ENCODE measurements at places on chromosomes 6 and 20.

DNA sequence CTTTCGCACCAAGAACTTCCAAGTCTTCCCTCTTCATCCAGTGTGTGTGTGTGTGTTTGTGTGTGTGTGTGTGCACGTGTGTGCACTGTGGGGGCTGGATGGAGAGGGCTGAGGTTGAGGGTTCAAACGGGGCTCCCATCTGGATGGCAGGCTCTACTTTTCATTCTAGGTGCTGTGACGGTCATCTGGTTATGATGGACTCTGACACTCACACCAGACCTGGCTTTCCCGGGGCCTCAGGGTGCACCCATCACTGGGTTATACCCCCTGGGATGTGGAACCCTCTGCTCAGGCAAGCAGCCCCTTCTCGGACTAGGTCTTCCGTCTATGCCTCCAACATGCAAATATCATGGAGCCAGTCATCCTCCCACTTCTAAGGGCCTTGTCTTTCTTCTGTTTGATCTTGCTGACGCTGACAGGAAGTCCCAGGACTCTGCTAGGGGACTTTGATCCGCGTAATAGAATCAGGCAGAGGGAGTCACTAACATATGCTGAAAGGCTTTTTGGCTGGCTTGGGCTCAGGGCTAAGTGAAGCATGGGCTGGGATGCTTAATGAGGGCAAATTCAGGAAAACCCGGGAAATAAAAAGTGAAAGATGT is 313.6 kb downstream of the CDC5L start:
- DNase-seq: no peak

GRCh38 chr20:51359947-51360346 is 182.6 kb downstream of the NFATC2 start:
- DNase-seq: no peak

GRCh38 chr6:93238632-93239031 is 180.7 kb downstream of the EPHA7 start:
- DNase-seq: no peak

DNA sequence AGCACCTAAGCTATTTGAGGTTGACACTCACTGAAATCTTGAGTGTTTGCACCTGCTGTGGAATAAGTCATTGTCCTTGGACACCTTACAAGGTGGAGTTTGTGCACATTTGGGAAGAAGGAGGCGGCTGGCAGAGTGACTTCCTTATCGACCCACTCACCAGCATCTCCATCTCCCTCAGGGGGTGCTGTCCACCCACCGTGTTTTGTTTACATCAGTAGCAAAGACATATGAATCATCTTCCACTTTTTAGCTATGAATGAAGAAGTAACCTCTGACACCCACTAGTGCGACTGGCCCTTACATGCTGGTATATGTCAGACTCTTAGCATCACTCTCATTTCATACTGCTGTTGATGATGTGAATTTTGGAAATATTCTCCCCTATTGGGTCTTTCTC is 119.5 kb upstream of the SGK1 start:
- peak; percentile 31 for DNase-seq

GRCh38 chr6:136992113-136992512 is 52.7 kb downstream of the IL20RA start:
- no peak for DNase-seq

DNA sequence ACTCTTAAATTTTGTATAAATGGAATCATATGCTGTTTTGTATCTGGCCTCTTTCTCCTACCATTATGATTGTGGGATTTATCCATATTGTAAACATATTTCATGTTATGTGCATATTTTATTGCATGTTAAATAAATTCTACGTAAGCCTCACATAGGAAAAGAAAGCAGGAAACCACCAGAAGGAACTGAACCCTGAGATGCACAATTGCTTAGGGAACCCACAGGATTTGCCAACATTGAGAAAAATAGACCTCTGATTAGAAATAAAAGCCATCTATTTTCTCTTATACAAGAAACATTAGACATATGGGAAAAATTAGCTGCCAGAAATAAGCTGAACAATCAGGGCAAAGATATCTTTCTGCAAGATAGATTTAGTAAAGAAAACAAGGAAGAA is 111.2 kb upstream of the CARMIL1 start:
- DNase-seq: no peak

DNA sequence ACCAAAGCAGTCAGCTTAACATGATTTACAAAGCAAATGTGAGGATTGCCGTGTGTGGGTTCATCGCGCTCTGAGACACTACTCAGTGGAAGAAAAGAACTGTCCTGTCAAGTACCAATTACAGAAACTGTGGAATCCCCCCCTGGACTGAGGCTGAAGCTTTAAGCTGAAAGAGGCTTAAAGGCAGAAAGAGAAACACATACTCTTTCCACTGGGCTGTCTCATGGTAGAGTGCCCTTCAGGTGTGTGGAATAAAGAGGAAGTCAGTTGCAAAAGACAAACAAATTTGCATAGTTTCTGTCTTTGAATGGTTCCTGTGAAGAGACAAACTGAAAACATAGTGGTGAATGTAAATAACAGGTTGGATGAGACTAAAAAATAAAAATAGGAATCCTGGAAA is 560.4 kb upstream of the SYNCRIP start:
- DNase-seq: no peak

DNA sequence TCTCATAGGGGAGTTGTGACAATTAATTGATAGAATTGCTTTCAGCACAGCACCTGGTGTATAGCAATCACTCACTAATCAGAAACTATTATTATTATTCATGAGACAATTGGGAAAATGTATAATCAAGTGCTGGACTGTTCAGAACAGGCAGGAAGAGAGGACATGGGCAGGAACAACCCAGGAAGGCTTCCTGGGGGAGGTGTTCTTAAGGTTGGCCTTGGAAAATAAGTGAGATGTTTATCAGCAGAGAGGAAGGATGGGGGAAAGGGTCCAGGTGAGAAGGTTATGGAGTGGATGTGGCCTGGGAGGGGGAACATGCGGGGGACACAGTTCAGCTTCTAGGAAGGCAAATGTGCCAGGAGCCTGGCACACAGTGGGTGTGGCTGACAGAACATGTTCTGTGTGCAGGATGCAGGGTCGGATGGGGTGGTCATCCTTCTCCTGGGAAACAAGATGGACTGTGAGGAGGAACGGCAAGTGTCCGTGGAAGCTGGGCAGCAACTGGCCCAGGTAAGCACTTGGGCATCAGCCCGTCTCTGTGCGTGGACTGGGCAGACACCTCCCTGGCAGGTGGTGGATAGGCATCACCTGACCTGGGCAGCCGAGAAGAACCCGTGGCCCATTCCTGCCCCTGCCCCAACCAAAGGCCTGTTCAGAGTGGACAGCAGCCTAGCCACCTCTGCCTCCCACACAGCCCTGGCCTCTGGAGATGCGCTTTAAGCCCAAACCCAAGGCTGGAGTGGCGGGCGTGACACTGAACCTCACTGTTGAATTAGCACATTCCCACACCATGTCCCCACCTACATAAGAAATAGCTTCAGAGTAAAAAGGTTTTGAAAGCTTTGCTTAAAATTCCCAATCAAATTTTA is 30.9 kb downstream of the RAB44 start:
- DNase-seq: no peak

- no peak for DNase-seq
These were observed 491.3 kb downstream of the MAFB start for GRCh38 chr20:40197691-40198090.

DNA sequence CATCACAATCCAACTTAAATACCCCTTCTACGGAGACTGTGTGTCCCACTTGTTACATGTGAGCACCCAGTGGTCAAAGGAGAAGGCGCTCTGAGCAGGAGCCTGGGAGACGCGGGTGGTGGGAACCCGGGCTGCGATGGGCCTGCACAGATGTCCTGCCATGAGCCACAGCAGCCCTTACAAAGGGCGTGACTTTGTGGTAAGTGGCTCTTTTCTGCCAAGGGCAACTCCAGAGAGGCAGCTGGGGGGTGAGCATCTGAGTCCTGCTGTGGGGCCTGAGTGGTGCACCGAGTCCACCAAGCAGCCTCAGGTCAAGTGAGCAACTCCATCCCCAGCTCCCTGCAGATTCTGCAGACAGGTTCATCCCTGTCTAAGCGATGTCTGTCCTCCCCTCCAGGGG is 33.6 kb upstream of the CST7 start:
- no peak for DNase-seq

DNA sequence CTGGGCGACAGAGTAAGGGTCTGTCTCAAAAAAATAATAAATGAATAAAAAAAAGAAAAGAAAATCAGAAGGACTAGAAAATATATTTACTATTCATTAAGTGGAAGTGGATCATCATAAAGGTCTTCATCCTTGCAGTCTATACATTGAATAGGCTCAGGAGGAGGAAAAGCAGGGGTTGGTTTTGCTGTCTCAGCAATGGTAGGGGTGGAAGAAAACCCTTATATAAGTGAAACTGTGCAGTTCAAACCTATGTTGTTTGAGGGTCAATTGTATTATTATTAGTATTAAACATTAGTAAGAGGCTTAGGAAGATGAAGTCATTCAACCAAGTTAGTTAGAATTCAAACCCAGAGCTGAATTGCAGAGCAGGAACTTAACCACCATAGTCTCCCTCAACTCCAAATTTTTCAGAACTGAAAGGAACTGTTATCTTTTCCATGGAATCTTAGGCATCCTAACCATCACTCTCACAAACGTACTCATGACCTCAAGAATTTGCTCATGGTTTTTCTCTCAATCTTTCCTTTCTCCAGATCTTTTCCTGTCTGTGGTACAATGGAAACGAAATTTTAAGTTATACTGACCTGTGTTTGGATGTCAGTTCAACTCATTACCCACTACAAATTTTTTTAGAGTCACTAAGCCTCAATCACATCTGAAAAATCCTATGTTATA is 7.7 kb upstream of the SMIM13 start:
- no peak for DNase-seq

DNA sequence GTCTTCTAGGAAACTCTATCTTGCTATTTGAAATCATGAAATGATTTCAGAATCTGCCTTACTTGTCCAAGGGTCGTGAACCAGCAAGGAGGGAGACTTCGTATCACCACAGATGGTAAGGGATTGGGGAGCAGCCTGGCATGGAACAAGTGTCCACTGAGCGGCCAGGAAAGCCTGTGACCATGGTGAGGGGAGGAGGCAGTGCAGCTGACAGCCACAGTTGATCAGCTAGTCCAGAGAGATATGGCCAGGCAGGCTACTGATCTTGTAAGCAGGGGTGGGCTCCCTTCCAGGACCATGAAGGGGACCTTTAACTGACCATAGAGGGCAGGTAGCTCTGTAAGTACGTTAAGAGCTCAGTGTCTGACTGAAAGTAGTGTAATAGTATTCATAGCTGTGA is 96.8 kb upstream of the TENT5A start:
- DNase-seq: no peak

DNA sequence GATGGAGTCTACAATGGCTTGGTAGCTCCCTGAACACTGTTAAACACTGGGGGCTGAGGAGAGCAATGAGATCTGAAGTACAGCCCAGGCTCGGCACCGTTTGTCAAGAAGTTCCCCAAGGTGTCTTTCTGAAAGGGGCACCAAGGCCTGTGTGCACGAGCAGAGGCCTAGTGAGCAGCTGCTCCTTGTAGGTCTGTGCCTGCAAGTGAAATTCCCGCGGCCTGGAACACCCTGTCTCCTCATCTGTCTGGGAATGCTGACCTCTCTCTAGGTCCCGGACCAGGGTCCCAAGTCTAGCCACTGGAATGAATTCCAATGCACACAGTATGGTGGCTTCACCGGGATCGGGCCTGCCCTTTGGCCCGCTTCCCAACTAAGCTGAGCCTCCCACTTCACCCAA is 134.8 kb downstream of the FOXC1 start:
- DNase-seq: no peak

DNA sequence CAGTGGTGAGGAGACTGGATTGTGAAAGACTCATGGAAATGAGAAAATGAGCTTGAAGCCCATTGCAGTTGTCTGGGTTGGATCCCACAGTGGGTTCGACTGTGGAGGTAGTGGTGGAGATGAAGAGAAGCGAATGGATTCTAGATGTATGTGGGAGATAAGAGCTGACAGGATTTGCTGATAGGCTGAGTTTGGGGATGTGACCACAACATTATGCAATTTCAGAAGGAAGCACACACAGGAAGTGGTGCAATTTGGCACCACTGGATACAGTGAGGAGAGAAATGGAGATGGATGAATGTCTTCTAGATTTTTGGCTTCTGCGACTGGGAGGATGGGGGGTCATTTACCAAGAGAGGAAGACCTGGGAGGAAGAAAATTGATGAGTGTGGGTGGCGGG is 64.4 kb upstream of the MAFB start:
- DNase-seq: no peak

DNA sequence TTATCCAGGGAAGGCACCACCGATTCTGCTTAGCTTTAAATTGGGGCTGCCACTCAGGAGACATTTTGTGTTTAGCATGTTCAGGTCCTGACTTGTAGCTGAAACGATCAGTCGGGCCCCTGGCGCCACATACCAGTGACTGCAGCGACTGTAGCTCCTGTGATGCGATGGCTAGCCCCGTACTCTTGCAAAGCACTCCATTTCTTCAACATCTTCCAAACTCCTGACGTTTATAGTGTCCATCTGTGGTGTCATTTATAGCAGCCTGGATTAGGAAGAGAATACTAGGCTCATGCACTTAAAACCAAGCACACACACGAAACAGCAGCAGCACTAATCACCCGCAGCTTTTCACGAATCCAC is 13.0 kb downstream of the POU3F2 start:
- DNase-seq: no peak

GRCh38 chr20:44688053-44688625 is 27.0 kb upstream of the CCN5 start:
- DNase-seq: no peak

GRCh38 chr6:84912472-84913322 is 148.3 kb upstream of the TBX18 start:
- no peak for DNase-seq

- DNase-seq: no peak
These were observed 18.3 kb upstream of the TRAM2 start for GRCh38 chr6:52595000-52595795.

- DNase-seq: no peak
These were observed 83.1 kb upstream of the TOX2 start for GRCh38 chr20:43831481-43832065.

DNA sequence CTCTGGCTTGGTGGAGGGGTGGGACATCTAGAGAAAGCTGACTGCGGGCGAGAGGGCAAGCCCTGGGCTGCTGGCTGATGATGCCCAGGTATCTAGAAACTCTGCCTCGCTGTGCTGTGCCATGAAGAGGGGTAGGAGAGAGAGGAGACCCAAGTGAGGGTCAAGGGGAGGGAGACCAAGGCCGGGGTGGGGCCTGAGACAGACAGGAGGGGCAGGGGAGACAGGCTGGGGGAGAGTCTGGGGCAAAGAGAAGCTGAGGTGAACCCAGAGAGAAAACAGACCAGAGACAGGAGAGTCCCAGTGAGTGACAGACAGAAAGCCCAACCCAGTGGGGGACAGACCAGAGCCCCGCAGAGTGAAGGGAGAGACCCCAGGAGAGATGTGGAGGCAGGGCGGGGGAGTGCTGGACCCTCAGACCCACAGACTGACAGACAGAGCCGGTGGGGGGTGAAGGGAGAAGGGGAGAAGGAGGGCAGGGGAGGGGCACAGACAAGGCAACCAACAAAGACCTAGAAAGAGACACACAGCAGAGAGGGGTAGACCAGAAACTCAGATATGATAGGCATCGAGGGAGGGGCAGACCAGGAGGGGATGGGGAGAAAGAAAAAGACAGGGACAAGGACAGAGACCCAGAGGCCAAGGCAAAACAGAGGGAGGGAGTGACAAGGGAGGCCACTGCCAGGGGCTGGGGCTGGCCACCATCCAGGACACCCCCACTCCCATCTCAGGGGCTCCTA is 5.9 kb downstream of the TEAD3 start:
- DNase-seq: no peak
